Stromal cell of bone marrow (primary cell): ENCODE measurements at places on chromosomes 6 and 20.

- no peak for DNase-seq
These were observed 220.4 kb upstream of the ARID1B start for GRCh38 chr6:156556811-156557210.

DNA sequence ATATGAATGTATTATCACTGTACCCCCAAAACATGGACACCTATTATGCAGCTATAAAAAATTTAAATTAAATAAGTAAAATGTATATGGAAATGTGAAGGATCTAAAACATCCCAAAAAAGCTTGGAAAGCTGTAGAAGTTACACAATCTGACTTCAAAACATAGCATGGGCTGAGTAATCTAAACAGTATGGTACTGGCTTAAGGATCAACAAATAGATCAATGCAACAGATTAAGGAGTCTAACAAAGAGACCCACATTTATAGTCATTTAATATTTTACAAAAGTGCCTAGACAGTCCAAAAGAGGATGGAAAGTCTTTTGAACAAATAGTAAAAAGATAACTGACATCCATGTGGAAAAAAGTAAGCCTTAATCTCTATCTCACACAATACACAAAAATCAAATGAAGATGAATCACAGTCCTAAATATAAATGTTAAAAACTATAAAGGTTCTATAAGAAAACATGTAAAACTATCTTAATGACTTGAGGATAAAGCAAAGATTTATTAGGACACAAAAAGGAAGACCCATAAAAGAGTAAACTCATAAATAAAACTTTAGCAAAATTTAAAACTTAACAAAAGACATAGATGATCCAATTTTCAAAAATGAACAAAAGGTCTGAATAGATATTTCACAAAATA lies 46.8 kb downstream of the RANBP9 start:
- no peak for DNase-seq

- no peak for DNase-seq
These were observed 115.6 kb upstream of the PLCB4 start for GRCh38 chr20:8953300-8953699.

GRCh38 chr20:50271176-50271575 lies 80.5 kb downstream of the CEBPB start:
- no peak for DNase-seq

GRCh38 chr6:6469074-6469473 lies 119.4 kb upstream of the LY86 start:
- DNase-seq: no peak

- DNase-seq: no peak
These were observed 84.7 kb upstream of the ELOVL5 start for GRCh38 chr6:53433261-53433950.

GRCh38 chr6:35181933-35182612 lies 31.7 kb upstream of the SCUBE3 start:
- peak; percentile 76 for DNase-seq

- no peak for DNase-seq
These were observed 197.5 kb downstream of the BCKDHB start for GRCh38 chr6:80304014-80304413.

GRCh38 chr6:151649835-151650234 lies 156.0 kb downstream of the CCDC170 start:
- DNase-seq: no peak

DNA sequence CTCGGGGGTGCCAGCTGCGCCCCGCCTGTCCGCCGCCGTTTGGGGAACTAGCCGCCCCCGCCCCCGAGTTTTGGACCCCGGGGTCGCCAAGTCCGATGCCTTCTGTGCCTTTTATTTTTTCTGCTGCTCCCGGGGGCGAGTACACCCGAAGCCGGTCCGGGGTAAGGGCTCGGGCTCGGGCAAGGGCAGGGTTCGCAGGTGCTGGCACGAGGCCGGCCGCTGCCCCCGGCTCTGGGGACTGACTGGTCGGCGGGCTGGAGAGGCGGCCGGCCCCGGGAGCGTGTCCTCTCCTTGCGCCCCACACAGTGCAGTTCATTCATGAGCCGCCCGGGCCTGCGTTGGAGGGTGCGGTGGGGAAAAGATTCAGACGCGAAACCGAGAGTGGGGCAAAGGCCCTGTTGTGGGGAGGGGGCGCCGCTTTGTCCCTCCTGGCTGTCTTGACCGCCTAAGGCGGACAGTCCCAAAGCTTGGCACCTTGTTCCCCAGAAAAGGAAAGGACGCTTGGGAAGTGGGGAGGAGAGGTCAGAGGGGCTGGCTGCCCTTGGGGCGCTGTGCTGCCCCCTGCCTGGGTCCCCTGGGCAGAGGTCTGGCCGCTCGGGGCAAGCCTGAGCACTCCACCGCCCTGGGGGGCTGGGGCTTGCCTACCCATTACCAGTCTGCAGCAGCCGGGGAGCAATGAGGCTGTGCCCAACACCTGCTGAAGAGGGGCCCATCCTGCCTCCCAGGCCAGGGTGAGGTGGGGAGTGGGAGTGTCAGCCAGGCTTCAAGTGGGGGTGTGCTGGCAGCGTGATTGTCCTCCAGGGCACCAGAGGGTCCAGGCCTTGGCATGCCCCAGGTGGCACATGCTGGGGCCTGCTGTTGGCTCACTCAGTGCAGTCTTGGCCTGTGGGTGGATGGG lies 915 bp downstream of the TMEM63B start:
- no peak for DNase-seq

DNA sequence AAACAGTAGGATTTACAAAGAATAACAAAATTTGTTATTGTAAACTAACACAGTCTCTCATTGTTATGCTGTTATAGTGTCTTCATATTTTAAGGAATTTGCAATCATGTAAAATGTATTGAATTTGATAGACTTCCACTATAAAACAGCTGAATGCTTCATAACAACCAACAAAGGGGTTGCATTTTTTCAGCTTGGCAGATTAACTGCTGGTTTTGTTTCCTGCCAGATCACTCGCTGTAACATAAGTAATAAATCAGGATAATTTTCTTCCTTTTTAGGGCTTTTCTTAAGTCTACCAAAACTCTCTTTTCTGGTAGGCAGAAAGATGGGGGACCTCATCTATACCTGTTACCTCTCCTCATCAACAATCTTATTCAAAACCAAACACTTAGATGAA lies 169.8 kb downstream of the SAMD5 start:
- DNase-seq: no peak

DNA sequence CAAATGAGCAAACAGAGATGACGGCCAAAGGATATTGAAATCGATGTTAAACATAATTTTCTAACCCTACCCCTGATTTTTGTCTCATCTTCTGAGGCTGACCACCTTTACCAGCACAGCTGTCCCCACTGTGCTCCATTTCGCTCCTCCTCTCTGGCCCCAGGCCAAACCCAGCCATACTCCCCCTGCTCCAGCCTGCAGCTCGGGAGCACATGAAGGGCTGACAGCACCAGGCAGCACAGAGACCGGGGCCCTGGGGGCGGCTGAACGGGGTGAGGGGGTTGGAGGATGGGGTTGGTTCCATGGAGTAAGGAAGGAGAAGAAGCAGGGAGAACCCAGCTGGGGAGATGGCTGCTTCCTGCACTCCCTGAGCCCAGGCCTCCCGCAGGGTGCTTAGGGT lies 3.2 kb upstream of the NCR2 start:
- no peak for DNase-seq

DNA sequence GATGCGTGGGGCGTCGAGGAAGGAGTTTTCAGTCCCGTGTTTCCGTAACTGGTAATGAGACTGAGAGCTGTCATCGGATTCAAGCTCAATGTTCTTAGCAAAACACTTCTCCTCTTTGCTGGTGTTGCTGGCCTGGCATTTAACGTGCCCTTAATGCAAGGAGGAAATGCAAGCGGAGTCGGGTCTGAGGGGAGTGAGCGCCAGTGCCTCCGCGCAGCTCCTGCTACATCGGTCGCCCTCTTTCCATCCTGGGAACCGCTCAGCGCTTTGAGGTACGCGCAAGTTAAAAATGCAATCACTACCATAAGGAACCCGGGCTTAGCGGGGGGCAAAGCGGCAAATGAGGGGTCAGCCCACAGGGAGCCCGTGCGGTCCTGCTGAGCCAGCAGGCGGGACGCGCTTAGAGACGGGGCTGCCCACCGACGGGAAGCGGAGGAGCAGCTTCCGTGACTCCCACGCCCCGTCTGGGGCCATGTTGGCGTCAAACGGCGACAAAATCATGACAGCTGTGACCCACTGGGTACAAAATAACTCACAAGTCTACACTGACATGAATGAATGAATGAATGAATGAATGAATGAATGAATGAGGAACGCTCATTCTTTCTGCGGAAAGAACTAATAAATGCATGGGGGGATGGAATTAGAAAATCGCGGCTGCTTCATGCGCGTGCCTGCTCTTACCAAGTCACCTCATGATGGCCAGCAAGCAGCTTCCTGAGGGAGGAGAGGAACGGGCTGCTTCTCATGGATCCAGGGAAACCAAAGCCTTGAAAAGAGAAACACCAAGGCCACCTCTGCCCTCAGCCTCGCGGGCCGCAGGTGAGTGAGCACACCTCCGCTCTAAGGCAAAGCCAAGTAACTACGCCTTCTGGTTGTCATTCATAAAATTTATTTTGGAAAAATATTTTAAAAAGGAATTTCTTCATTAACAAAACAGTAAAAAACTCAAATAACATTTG lies 9.3 kb downstream of the DLL1 start:
- DNase-seq: no peak

DNA sequence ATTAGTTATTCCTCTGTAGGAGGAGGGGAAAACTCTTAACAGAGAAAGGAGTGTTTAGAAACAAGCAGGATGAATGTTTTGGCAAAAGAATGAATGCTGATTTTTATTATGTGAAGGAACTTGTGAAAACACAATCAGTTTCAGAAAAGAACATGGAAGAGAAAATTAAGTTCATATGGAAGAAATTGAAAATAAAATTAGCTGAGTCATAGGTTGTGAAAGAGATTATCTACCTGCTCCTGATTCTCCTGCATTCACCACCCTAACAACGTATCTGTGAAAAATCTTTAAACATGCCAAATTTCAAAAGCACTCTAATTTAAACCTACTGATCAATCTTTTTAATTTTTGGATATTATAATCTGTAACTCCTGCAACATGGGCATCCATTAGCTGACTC lies 227.3 kb upstream of the RSPO3 start:
- DNase-seq: no peak

GRCh38 chr6:127844529-127844928 lies 56.3 kb downstream of the THEMIS start:
- no peak for DNase-seq

DNA sequence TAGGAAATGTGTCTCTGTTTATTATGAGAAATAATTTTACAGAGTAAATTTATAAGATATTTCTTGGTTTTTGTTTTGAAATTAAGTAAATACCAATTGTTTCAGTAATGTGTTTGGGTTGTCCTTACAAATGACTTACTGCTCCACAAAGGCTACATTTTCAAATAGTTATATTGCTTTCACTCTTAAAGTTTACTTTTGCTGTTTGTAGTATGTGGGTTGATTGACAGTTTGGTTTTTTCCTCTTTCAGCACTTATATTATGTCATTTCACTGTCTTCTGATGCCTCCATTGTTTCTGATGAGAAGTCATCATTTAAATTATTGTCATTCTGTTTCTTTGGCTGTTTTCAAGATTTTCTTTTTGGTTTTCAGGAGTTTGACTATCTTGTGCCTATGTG lies 34.9 kb upstream of the SUMO4 start:
- DNase-seq: no peak

DNA sequence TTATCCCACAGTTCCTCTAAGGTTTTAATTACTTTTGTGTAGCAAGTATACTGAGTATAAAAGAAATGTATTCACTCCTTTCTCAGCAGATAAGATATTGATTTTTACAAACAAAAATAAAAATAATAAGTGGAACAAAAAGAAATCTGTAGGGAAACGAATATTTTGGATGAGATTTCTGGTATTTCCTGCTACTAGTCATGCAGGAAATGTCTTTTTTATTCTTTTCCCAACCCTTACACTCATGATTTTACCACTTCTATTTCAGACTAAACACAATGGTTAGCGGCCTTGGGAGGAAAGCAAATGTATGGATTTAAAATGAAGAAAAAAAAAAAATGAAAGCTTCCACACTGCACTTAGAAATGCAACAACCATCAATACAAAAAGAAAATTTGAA lies 580.5 kb upstream of the MARCKS start:
- DNase-seq: no peak

DNA sequence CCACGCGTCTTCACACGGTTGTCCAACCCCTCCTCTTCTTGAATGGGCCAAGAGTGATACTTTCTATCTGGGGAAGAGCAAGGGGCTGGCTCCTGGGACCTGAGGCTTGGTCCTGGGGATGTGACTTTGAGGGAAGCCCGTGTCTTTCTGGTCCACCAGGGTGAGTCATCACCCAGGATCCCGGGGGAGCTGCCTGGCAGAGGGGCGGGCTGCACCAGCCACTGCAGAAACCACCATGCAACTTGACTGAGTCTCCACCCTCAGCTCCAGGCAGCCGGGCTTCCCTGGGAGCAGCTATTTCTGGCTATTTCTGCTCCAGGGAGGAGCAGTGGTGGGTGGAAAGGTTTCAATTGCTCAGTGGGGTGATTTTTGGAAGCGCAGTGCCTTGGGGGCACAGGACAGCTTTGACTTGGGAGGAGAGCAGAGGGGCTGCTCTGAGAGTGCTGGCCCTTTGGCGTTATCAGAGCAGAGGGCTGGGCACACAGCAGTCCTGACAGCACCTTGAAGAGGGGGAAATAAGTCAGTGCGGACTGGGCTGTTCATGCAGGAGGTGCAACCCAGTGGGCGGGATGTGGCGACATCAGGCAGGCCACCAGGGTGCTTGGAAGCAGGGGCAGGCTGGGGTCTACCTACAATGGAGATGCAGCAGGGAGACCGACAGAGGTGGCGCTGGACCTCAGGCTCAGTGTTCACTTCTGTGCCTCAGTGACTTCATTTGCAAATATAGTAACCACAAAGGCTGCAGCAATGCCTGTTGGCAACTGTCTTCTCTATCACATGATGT lies 45.1 kb upstream of the FAM83D start:
- DNase-seq: no peak

DNA sequence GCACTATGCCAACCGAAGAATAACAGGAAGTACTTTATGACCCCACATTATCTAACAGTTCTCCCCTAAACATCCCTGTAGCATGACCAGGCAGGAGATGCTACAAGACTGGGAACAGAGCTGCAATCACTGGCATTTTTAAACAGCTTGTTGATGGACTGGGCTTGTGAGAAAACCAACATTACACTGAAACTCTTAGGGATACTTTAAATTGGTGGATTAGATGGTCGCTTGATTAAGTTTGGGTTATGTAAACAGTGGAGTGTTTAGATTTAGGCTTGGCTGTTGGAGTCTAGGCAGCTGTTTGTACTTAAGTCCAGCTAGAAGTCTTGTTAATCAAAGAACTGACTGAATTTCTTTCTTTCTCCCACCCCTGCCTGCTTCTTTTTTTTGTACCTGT lies 234.1 kb upstream of the BMP2 start:
- no peak for DNase-seq

- DNase-seq: no peak
These were observed 56.3 kb upstream of the CD93 start for GRCh38 chr20:23142162-23143050.
